ENCODE measurements at places on chromosomes 1 and 21. TPM values are rescaled to one million over a fixed set of nuclear protein-coding genes. Genes with fewer than 3 reads are reported as not detected.
A peak's percentile ranks its signal among the peaks of the same experiment; 100 is the strongest.

GRCh38 chr1:162992945-162993344, 76.2 kb upstream of the RGS4 start:
- H3K36me3 ChIP-seq, result no peaks in the 10 kb centered on the region
- no peaks in the 10 kb centered on the region for H3K4me1 ChIP-seq
- DNase-seq, result no peak
- H3K4me3 ChIP-seq, result no peak overlapping the region
- H3K27ac ChIP-seq, result no peak overlapping the region
- no peaks in the 10 kb centered on the region for H3K27me3 ChIP-seq

DNA sequence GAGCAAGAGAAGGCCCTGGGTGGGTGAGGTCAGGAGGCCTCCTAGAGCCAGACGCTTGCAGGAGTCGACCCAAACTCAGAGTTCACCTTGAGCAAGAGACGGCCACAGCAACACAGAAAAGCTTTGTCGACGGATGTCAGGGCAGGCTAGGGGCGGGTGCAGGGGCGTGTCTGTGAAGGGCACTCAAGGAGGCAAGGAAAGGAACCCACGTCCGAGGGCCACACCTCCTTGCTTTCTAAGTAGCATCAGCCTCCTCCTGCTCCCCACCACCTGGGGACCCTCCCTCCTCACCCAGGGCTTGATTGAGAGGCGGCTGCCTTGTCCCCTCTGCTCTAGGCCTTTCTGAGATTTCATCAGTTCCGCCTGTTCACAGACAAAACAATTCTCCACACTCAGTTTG, 92.1 kb downstream of the OMA1 start:
- no peak overlapping the region for H3K4me3 ChIP-seq
- DNase-seq, result no peak
- H3K27ac ChIP-seq, result no peak overlapping the region
- no peaks in the 10 kb centered on the region for H3K36me3 ChIP-seq
- H3K27me3 ChIP-seq, result no peaks in the 10 kb centered on the region
- H3K4me1 ChIP-seq, result no peaks in the 10 kb centered on the region

DNA sequence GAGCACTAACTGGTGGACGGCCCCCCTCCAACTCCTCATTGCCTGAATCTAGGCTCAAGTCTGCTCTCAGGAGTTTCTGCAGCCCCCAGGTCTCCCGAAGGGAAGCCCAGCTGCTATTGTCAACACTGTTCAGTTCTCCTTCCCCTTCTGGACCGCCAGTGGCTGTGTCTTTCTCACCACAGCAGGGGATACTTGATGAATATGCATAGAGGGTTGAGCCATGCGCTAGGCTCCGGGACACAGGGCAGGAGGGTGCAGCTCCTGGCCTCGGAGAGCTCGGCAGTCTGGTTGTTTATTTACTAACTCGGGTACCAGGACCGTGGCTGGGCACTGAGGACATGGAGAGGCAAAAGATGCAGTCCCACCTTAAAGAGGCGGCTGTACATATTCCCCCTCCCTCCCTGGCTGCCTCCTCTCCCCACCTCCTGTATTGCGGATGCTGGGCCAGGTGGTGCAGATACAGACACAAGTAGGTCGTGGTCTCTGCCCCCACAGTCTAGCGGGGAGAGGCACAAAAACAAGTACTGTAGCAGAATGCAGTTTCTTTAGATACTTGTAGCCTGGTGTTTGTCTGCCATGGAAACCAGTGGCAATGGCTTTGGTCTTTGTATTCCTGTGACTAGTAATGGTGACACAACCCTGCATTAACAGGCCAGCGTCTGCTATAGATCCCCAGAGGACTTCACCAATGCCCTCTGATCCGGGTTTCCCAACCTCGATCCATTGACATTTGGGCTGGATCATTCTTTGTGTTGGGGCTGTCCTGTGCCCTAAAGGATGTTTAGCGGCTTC, 26.2 kb downstream of the ARHGEF10L start:
- no peak for DNase-seq
- no peaks in the 10 kb centered on the region for H3K36me3 ChIP-seq
- H3K4me1 ChIP-seq, result peaks cover 100% of the 10 kb centered on the region
- peak overlapping the region; percentile 78 for H3K27ac ChIP-seq
- no peak overlapping the region for H3K4me3 ChIP-seq
- H3K27me3 ChIP-seq, result no peaks in the 10 kb centered on the region

Gene HIVEP3
- total RNA-seq, result 3.4 TPM

Gene A3GALT2
- not detected for total RNA-seq

Gene OR10Z1
- total RNA-seq, result not detected

Gene TEKT2
- total RNA-seq, result 1.3 TPM

Gene RRP1
- 9.9 TPM for total RNA-seq

Gene OR2L2
- not detected for total RNA-seq
